ENCODE measurements at places on chromosomes 11 and 22. TPM values are rescaled to one million over a fixed set of nuclear protein-coding genes. Genes with fewer than 3 reads are reported as not detected.
A peak's percentile ranks its signal among the peaks of the same experiment; 100 is the strongest.

GRCh38 chr22:39663751-39664150 is 93.2 kb downstream of the CACNA1I start:
- no peak for DNase-seq

GRCh38 chr22:50139843-50140415 is 30.6 kb upstream of the PANX2 start:
- no peak for DNase-seq

- DNase-seq: peak; percentile 41
Measured at GRCh38 chr11:78798663-78799062, 224.0 kb upstream of the NARS2 start.

DNA sequence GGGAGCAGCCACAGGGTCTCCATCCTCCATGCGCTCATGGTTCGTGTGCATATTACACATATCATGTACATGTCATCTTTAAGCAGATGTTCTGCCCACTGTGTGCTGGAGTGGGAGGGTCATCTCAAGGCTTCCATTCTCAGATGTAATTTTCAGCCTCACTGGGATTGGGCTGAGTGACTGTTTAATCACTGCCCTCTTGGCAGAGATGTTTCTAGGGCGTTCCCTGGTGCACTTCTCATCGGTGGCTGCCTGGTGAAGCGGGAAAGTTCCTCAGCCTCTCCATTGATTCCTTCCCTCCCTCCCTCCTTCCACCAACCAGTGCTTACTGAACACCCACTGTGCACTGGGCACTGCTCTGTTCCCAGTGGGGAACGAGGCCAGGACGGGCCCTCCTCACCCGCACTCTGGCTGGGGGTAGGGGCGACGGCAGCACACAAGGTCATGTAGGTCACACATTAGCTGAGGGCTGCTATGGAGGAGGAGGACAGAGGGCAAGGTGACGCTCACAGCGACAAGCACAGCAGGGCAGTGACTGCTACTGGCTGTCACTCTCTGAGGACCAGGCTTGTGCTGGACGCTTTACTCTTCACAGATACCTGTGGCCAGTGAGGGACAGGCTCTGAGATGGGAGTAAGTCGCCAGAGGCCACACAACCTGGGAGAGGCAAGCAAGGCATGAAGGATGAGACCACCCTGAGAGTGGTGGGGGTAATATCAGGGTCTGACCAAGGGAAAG is 22.9 kb downstream of the GNAZ start:
- no peak for DNase-seq

GRCh38 chr11:133239575-133239974 is 292.7 kb downstream of the OPCML start:
- DNase-seq: no peak

DNA sequence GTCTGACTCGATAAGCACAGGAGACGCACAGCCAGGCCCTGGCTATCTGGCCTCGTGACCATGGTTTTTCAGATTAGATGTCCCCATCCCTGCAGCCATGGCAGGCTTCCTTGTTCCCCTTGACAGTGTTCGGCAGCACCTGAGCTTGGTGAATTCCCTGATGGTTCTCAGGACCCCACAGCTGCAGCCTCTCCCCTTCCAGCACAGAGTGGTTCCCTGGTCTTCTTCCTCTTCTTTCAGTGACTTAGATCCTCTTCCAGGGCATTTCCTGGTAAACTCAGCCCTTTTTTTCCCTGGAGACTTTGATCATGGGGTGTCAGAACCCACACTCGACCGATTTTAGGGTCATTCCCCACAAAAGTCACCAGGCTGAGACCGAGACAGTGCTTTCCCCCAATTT is 14.5 kb downstream of the GLB1L3 start:
- no peak for DNase-seq

- no peak for DNase-seq
Measured at GRCh38 chr22:46052331-46052771, 75.4 kb upstream of the WNT7B start.

- DNase-seq: no peak
Measured at GRCh38 chr11:118028626-118029025, 42.4 kb downstream of the IL10RA start.

DNA sequence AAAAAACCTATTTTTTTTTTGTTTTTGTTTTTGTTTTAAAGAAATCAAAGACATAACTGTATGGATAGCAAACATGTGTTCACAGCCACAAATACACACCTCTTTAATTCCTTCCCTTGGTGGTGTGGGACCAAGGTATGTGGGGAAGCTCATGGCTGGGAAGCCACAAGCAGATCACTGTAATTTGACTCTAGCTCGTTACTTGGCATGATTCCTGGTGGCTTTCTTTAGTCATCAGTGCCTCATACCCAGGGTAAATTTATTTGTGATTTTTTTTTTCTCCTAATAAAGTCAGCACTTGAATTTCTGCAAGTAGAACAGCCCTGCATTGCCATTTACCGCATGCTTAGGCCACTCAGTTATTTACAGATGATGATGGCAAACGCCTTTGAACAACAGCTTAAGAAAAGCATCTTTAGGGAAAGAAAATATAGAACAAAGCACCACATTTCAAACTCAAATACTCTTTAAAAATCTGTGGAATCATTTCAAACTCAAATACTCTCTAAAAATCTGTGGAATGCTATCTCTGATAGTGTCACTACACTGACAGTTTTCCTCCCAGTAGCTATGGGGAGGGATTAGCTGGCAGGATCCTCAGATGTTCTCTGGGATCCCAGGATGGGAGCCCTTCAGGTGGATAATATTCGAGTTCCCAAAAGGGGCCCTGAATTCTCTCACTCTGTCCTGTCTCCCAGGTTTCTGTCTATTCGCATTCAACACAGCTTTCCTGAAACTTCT is 687.2 kb downstream of the OPCML start:
- no peak for DNase-seq

- DNase-seq: peak; percentile 17
Measured at GRCh38 chr22:24875862-24876506, 70.0 kb downstream of the SGSM1 start.

DNA sequence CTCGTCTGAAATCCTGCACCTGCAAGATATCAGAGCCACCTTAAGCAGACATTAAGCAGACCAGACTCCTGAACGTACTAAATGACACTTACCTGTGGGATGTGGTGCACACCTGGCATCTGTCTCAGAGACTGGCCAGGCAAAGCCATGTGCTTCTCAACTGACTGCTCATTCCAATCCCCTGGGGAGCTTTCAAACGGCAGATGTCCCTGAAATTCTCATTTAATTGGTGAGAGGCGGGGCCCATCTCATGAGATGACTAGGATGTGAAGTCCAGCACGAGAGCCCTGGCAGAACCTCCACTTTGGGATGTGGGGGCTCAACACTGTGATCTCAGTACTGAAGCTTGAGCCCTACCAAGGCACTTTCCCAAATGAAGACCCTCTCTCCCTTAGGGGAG is 84.9 kb upstream of the HMGXB4 start:
- DNase-seq: no peak

GRCh38 chr11:45468267-45468856 is 182.2 kb upstream of the SYT13 start:
- DNase-seq: no peak

DNA sequence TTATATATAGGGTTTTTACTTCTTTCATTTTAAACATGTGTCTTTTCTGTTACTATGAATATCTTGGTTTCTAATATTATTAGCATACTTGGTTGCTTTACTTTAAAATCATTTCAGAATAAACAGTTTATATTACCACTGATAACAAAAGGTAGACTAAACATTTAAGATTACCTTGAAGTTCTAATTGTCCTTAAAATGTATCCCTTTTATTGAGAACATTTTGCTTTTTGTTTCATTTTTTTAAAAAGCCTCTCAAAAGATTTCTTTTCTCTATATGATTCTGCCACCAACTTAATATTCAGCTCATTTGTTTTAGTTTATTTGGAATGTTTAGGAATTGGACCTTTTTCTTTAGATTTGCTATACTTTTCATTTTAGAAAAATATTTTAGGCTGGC is 39.6 kb downstream of the MED15 start:
- DNase-seq: no peak

- DNase-seq: no peak
Measured at GRCh38 chr11:19374151-19374569, 133.4 kb upstream of the E2F8 start.

- no peak for DNase-seq
Measured at GRCh38 chr11:7057641-7058040, 31.2 kb upstream of the RBMXL2 start.

DNA sequence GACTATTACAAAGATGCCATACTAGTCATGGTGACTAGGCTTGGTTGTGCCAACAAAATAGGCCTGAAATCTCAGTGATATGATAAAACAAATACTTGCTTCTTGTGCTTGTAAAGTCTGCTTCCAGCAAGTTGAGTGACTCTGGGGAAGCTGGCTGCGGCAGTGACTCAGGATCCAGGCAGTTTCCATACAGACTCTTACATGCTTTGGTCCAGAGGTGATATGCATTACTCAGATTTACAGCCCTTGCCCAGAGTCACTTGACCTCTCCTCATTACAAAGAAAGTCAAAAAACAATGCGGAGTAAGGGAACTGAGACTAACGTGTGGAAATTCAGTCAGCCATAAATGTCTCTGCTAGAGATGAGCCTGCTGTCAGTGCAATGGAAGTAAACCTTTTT is 387.5 kb downstream of the KCNA4 start:
- no peak for DNase-seq

DNA sequence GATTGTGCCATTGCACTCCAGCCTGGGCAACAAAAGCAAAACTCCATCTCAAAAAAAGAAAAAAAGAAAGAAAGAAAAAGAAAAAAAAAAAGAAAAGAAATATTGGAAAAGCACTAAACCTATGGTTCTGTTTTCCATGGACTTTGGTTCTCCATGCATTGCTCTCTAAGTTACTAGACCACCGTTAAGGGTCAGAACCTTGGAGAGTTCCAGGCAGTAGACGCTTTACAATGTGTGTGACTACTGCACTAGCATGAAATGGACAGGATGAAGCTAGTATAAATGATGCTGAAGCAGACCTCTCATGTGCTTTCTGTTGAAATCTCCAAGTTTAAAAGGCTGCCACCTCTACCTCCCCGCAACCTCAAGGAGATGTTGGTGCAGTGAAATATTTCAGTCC is 63.5 kb downstream of the SIK2 start:
- DNase-seq: peak; percentile 40

DNA sequence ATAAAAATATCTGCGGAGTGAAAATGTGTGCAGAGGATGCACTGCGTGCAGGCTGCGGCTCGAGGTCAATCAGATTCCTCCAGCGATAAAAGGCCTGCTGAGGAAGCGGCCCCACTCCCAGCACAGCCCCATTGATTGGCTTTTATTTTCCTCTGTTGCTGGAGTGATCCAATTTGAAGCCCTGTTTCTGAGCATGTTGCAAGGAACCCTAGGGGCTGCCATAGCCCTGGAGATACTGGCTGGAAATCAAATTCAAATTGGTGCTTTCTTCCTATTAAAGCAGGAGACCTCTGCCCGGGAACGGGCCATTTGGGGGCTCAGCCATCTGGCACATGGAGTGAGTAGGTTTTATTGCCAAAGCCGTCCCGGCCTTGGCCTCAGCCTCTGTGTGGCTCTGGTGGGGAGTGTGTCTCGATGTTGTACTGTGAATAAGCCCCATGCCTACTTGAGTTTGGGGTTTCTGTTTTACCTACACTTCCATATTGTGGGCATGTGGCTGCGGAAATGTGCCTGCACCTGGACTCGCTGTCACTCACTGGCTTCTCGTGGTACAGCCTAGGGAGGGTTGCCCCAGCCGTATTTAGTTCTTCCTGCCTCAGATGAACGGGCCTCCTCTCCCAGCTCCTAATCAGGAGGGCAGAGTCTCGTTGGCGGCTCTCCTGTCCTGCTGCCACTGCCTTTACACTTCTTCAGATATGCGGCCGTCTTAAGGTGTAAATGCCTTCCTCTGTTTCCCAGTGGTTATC is 25.6 kb downstream of the PARVB start:
- DNase-seq: no peak

DNA sequence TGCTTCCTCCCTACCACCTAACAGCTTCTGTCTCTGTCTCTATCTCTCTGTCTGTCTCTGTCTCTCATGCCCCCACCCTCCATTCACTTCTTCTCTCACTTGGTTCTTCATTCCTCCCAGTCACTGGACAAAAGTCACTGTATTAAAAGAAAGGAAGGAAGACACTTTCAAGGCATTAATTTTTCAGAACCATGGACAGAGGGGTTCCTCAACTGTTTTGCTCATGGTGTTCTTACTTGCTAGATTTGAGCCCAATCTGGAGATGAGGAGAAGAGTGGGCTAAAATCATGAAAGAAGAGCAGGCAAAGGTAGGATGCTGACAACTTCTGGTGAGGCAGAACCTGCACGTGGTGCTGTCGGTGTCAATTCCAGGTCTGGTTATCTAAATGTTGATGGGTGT is 116.7 kb upstream of the LARGE1 start:
- DNase-seq: peak; percentile 38

GRCh38 chr11:606245-606644 is 9.5 kb downstream of the IRF7 start:
- no peak for DNase-seq

- DNase-seq: no peak
Measured at GRCh38 chr11:14905104-14906033, 13.3 kb upstream of the CYP2R1 start.

GRCh38 chr11:84144531-84144930 is 858.4 kb upstream of the CCDC90B start:
- DNase-seq: no peak

DNA sequence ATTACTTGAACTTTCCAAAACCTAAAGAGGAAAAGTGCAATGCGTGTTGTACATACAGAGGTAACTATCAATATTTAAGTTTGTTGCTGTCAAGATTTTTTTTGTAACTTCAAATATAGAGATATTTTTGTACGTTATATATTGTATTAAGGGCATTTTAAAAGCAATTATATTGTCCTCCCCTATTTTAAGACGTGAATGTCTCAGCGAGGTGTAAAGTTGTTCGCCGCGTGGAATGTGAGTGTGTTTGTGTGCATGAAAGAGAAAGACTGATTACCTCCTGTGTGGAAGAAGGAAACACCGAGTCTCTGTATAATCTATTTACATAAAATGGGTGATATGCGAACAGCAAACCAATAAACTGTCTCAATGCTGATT is 2.1 kb downstream of the ADM start:
- DNase-seq: no peak

GRCh38 chr11:19437760-19438159 is 197.0 kb upstream of the E2F8 start:
- no peak for DNase-seq

GRCh38 chr11:19644316-19644715 is 68.3 kb upstream of the NAV2 start:
- no peak for DNase-seq

DNA sequence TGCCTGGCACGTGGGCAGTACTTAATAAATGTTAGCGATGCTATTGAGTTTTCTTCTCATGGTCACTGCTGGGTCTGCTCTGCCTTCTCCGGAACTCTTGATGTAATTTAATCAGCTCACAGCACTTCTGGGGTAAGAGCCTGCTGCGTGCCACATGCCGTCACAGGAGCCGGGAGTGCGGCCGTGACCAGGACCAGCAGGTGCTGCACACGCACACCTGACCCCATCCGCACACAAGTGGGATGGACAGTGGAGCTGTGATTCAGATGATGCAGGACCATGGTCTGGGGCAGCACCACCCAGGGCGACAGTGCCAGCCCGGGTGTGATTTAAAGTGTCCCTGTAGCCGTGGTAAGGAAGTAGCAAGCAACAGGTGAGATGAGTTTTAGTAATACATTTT is 61.2 kb downstream of the TBC1D22A start:
- no peak for DNase-seq

GRCh38 chr22:47049078-47049624 is 286.7 kb downstream of the TBC1D22A start:
- no peak for DNase-seq

INSC gene
- 0.41 TPM for polyA plus RNA-seq

LSP1 gene
- 5.0 TPM for polyA plus RNA-seq

ARRB1 gene
- polyA plus RNA-seq: 24.9 TPM

GTSE1 gene
- polyA plus RNA-seq: 18.4 TPM

IRF7 gene
- polyA plus RNA-seq: 8.5 TPM

ACCS gene
- 46.8 TPM for polyA plus RNA-seq

KRTAP5-9 gene
- polyA plus RNA-seq: 0.46 TPM

CD6 gene
- 1.2 TPM for polyA plus RNA-seq

CSF2RB gene
- 2.8 TPM for polyA plus RNA-seq

TRIM51 gene
- polyA plus RNA-seq: not detected

Measured in right renal pelvis (tissue), 4 donors.